ENCODE measurements at places on chromosomes 5 and 9. TPM values are rescaled to one million over a fixed set of nuclear protein-coding genes. Genes with fewer than 3 reads are reported as not detected.

Gene SPACA9
- polyA plus RNA-seq: 13.5 TPM

Gene BRINP1
- 0.06 TPM for polyA plus RNA-seq

Gene MARCHF11
- polyA plus RNA-seq: not detected

GRCh38 chr9:133224762-133225161 is 15.7 kb upstream of the OBP2B start:
- DNase-seq: no peak

- no peak for DNase-seq
Measured at GRCh38 chr5:181087309-181087708, 43.7 kb downstream of the OR2V1 start.

Measured in right lung (tissue), 10 donors.